ENCODE measurements at places on chromosomes 16 and 17.

GRCh38 chr17:65018610-65019316 is 37.8 kb downstream of the GNA13 start:
- ATAC-seq, result peak; percentile 30

DNA sequence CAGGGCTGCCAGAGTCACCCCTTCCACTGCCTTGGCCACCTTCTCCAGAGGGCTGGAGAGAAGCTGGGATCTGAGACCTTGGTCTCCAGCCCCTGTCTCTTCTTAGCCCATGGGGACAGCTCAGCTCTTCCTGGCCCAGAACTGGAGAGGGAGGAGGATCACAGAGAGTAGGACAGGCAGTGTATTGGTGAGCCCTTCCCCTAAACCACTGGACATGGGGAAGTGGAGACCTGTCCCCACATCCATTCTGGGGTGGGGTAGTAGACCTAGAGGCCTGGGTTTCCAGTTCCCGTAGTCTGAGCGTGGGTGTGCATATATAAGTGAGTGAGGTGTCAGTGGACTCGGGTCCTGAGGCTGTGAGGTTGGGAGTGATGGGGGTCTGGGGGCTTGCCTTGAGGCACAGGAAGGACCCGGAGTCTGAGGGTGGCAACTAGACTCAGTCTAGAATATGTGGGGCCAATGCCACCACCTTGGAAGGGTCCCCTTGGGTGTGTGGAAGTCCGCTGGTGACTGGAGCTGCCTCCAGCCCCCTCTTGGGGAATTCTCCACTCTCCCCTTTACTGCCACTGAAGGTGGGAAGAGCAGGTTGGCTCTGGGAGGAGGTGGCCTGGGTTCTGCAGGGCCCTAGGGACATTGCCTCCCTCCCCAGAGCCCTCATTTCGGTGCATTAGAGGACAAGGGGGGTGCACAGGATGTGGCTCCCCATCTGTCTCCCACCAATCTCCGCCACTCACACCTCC is 19.9 kb downstream of the GJD3 start:
- ATAC-seq, result no peak

- ATAC-seq, result no peak
Measured at GRCh38 chr17:40509626-40510327, 8.4 kb upstream of the TNS4 start.

- no peak for ATAC-seq
Measured at GRCh38 chr16:84891149-84891795, 71.5 kb downstream of the CRISPLD2 start.

GRCh38 chr17:75645889-75646637 is 12.8 kb downstream of the SMIM5 start:
- peak; percentile 65 for ATAC-seq

- no peak for ATAC-seq
Measured at GRCh38 chr16:3599922-3600321, 11.5 kb downstream of the SLX4 start.

- ATAC-seq, result peak; percentile 56
Measured at GRCh38 chr17:81902023-81902652, at the start of gene NPB. Gene NPB, plus strand, starts transcription at chr17:81902238. Its CDS starts 40 bp downstream, at chr17:81902278.

- ATAC-seq, result no peak
Measured at GRCh38 chr16:21685034-21685455, 21.3 kb downstream of the OTOA start.

GRCh38 chr17:15412606-15413005 is 54.8 kb downstream of the CDRT4 start:
- ATAC-seq, result no peak

DNA sequence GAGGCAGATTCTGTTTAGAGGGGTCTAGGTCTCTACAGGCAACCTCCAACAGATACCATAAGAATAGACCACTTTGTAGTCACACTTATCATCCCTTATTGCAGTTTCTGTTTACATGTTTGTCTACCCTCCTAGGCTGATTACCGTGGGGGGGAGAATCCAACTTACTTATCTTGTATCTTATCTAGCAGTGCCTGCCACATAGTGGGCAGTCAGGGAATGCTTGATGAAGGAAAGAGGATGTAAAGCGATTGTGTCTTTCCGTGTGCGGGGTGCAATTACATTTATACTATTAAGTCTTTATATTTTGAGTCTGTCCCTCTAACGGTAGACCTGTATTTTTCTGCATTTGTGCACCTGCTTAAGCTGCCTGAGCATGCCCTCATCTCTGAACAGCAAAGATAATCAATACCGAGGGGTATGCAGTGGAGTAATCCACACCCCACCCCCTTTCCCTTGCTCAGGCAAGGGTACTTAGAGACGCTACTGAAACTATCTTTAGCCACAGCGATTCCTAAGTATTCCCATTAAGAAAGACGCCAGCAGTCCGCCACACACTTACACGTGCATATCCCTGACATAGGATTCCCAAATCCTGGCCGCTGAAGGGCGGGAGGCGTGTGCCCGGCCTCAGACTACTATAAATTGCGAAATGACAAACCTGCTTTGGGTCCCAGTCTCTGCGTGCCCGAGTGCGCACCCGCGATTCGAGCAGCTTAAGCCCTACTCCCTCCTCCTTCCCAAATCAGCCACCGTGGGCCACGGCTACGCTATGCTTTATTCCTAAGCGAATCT is 635 bp upstream of the AATF start:
- ATAC-seq, result peak; percentile 83

DNA sequence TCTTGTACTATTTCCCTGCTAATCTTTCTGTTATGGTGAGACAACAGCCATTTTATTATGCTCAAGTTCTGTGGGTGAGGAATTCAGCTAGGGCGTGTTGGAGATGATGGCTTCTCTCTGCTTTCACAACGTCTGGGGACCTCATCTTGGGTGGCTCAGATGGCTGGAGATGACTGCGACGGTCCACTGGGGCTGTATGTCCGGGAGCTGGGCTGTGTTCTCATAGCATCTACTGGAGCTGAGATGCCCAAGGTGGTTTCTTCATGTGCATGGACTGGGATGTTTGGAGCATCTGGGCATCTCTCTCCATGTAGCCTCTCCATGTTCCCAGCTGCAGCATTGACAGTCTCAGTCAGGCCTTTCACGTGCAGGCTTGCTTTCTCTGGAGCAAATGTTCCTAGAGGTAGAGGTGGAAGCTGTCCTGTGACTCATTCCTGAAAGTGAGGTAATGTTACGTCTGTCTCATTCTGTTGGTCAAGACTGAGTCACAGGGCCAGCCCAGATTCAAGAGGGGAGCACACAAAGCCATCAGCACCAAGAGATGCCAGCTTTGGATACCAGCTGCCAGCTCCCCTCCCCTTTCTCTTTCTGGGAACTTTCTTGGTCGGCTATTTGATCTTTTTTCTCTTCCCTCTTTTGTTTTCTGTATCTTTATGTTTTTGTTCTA is 96.2 kb downstream of the RAP1GAP2 start:
- no peak for ATAC-seq

GRCh38 chr17:42025191-42025579 is 5.3 kb downstream of the NKIRAS2 start:
- ATAC-seq, result no peak

DNA sequence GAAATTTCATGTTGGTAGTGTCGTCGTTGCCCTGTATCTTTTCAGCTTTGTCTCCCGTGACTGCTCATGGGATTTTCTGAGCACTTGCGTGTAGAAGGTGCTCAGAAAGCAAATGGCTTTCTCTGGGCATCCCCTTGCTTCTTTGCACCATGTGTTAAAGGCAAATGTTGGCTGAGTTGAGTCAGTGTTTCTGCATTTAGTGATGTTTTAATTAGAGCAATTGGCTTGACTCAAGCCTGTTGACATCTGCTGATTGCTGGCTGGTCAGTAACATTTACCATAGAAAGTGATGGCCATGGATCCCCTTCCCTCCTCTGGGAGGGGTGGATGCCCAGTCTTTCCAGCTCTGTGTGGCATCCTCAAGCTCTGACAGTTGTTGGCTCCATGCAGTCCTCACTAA is 187.2 kb upstream of the MPHOSPH6 start:
- ATAC-seq, result no peak

DNA sequence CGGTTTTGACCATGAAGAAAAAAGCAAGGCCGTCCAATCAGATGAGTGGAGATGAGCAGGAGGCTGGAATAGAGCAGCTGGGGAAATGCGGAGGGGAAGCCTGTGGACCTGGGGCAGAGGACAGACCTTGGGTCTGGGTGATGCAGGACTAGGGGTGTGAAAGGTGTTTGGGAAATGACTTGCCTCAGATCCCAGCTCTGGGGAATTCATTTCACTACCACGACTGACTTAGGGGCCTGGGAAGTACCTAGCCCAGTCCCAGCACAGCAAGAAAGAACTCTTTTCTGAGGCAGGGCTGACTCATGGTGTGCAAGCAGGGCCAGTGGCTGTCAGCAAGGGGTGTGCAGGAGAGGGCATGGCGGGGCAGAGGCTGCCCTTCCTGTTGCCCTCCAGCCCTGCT is 14.8 kb downstream of the DNAI2 start:
- no peak for ATAC-seq

- peak; percentile 39 for ATAC-seq
Measured at GRCh38 chr17:68085771-68086381, 50.3 kb downstream of the KPNA2 start.

DNA sequence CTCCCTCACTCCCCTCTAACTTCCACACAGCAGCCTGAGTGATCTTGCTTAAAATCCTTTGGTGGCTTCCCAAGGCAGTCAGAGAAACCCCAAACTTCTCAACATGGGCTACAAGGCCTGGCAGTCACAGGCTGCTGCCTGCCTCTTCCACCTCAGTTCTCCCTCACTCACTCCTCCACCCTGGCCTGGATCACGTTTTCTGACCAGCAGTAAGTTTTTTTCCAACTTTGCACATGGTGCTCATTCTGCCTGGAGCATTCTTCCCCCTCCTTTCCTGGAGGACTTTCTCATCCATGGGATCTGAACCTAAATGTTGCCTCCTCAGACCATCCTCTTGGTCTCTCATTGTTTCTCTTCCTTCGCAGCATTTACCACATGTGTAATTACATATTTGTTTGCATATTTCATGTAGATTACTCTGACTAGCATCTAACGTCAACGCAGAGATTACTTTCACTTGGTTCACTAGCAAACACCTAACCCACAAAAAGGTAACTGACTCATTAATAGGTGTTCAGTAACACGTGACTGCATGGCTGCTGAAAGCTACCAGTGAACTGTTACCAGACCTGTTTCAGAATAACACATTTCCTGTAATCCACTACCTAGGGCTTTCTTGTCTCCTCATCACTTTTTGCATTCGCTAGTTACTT is 17.1 kb downstream of the GNA13 start:
- ATAC-seq, result no peak

DNA sequence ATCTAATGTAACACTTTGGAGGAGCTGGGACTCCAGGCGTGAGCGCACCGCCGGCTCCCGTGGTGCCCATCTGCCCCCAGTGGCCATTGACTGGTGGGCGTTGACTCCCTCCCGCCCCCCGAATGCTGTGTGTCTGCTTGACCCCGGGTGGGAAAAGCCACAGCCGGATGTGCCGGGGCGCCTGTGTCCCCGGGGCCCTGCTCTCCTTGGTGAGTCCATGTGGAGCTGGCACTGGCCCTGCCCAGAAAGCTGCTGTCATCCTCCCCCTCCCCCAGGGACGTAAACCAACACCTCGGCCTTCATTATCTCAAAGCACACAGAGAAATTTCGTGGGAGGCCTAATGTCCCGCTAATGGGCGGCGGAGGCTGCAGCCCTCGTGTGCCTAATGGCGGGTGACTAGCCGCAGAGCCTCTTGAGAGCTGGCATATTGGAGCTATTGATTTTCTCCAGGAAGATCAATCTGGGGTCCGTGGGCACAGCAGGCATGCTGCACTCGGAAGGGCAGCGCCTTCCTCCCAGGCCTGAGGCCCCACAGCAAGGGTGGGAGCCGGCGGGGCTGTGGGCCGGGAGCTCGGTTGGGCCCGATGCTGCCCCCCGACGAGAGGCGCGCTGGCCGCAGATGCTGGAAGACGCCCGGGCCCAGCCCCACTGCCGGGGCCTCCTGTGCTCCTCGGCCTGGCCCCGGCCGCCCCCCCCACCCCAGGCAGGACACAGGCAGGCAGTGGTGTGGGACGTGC is 4.0 kb upstream of the PERCC1 start:
- ATAC-seq, result no peak

GRCh38 chr17:49741009-49741691 is 22.8 kb downstream of the FAM117A start:
- ATAC-seq, result peak; percentile 59

DNA sequence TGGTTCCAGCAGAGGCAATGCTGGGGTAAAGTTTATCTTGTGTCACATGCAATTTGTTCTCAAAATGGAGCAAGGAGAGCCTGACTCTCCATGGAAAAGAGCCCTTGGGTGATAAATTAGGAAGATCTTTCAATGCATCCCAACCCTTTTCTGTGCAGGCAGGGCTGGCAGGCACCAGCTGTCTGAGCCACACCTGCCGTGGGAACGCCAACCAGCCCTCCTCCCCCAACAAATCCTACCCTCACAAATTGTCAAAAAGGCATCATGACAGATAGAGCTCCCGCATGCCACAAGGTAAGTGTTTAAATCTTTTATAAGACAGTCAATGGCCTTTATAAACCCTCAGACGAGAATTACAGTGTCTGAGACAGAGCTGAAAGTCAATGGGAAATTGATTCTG is 418.5 kb upstream of the CDH5 start:
- ATAC-seq, result no peak

GRCh38 chr16:2980227-2981176 is at the start of gene PKMYT1:
Gene PKMYT1, minus strand, starts transcription at chr16:2980446. Its CDS starts 789 bp downstream, at chr16:2979657.
- ATAC-seq, result peak; percentile 96

- ATAC-seq, result no peak
Measured at GRCh38 chr17:78888941-78889518, 14.0 kb downstream of the CEP295NL start.

- no peak for ATAC-seq
Measured at GRCh38 chr17:2034157-2034556, 4.2 kb downstream of the DPH1 start.

- ATAC-seq, result no peak
Measured at GRCh38 chr17:75601057-75601987, 13.7 kb downstream of the MYO15B start.

DNA sequence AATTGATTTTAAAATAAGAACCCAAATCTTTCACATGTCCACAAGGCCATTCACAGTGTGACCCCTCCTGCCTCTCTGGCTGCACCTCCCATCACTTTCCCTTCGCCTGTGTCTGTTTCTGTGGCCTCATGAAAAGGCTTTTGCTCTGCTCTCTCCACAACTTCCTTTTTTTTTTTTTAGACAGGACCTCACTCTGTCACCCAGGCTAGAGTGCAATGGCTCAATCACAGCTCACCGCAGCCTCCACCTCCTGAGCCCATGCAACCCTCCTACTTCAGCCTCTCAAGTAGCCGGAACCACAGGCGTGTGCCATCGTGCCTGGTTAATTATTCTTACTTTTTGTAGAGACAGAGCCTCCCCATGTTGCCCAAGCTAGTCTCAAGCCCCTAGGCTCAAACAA is 197.1 kb downstream of the ABCC12 start:
- no peak for ATAC-seq

GRCh38 chr17:47207143-47208067 is 1.7 kb upstream of the MYL4 start:
- no peak for ATAC-seq

DNA sequence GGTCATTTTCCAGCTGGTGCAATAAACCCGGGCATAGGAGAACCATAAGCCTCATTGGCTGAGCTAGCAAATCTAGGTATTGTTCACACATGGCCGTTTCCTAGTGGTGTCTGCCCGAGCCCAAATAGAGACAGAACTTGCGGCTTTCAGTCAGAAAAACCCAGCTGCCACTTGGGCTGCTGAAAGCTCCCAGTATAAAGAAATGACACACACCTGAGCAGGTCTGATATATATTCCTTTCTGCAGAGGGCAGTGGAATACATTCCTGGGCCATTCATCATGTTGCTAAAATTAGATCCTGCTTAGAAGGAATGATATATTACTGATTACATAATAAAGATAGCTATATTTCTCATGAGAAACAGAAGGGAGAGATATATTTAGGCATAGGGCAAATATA is 83.9 kb upstream of the IRX5 start:
- no peak for ATAC-seq

All from gastroesophageal sphincter (tissue), 4 donors.